Activated naive CD4-positive, alpha-beta T cell treated with anti-CD3 and anti-CD28 coated beads, Interleukin-2, amount 10 ng/mL, durations not matched to agents 7 days and 5 days (primary cell): ENCODE measurements at places on chromosomes 1 and 21.

DNA sequence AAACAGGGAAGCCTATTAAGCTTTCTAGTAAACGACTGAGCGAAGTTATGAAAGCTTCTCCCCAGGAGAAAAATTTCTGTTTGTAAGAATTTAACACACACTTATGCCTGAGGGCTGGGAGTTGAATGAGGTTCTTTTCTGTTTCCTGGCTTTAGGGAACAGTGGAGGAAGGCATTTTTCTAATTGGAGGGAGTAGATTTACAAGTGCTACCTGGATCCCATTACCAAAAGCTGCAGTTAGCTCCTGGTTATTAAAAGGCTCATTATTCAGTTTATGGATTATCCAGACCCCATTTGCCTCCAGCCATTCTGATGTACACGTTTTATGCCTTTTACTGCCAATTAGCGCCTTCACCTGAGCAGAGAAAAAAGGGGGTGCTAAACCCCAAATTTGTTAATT, 7.5 kb downstream of the ST6GALNAC3 start:
- H3K27me3 ChIP-seq, result peaks cover 7% of the 10 kb centered on the region
- no peaks in the 10 kb centered on the region for H3K36me3 ChIP-seq
- no peak overlapping the region for H3K27ac ChIP-seq
- no peak overlapping the region for H3K4me3 ChIP-seq

GRCh38 chr1:116433275-116434257, 60.5 kb downstream of the ATP1A1 start:
- no peaks in the 10 kb centered on the region for H3K4me1 ChIP-seq
- H3K27me3 ChIP-seq, result peaks cover 33% of the 10 kb centered on the region
- H3K4me3 ChIP-seq, result no peak overlapping the region
- DNase-seq, result no peak
- H3K27ac ChIP-seq, result no peak overlapping the region

DNA sequence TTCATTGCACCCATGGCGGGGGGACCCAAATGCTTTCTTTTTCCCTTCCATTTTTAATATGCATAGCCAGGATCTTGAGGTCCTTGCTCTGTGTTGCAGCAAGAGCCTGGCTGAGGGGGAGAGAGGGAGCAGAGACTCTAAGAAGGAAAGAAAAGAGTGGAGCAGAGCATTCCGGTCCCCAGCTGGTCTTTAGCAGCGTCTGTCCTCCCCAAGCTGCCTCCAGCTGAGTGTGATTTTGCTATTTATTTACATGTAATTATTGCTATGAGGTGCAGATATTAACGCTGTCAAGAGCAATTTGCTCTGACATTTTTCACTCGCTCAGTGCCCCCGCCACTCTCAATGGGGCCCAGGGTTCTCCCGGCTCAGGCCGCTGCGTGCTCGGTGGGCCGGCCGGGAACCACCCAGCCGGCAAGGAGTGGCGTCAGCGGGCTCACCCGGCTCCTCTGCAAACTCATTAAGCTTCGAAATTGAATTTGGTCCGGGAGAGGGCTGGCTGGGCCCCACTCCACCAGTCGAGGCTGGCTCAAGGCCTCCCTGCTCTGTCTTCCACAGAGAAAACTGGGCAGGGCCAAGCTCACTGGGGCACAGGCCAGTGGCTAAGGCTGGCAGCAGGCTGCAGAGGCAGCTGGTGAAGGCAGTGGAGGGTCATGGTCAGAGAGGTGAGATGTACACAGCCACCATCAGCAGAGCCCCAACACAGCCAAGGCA, 93.2 kb downstream of the PAX7 start:
- no peak for DNase-seq
- no peak overlapping the region for H3K27ac ChIP-seq
- H3K27me3 ChIP-seq, result peaks cover 92% of the 10 kb centered on the region
- H3K4me1 ChIP-seq, result no peaks in the 10 kb centered on the region

DNA sequence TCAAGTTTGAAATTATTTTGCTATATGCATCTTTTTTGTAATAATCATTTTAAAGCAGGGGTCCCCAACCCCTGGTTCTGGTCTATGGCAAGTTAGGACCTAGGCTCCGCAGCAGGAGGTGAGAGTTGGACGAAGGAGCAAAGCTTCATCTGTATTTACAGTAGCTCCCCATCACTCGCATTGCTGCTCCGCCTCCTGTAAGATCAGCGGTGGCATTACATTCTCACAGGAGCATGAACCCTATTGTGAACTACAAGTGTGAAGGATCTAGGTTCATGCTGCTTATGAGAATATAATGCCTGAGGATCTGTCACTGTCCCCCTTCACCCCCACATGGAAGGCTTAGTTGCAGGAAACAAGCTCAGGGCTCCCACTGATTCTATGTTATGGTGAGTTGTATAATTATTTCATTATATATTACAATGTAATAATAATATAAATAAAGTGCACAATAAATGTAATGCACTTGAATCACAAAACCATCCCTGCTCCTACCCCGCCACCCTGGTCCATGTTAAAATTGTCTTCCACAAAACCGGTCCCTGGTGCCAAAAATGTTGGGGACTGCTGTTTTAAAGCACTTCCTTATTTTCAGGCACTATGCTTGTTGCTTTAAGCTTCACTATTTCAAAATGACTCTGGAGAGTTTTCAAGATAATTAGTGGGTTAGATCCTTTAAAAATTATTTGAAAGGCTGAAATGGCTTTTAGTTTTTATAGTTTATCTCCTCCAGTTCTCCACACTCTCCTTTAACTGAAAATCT, 74.8 kb downstream of the PLA2G4A start:
- no peaks in the 10 kb centered on the region for H3K4me1 ChIP-seq
- no peak overlapping the region for H3K27ac ChIP-seq
- no peaks in the 10 kb centered on the region for H3K36me3 ChIP-seq
- no peaks in the 10 kb centered on the region for H3K27me3 ChIP-seq
- no peak overlapping the region for H3K4me3 ChIP-seq

- H3K36me3 ChIP-seq, result no peaks in the 10 kb centered on the region
- no peaks in the 10 kb centered on the region for H3K27me3 ChIP-seq
- no peak overlapping the region for H3K27ac ChIP-seq
Observed at GRCh38 chr1:176479971-176480370, 17.0 kb downstream of the PAPPA2 start.

DNA sequence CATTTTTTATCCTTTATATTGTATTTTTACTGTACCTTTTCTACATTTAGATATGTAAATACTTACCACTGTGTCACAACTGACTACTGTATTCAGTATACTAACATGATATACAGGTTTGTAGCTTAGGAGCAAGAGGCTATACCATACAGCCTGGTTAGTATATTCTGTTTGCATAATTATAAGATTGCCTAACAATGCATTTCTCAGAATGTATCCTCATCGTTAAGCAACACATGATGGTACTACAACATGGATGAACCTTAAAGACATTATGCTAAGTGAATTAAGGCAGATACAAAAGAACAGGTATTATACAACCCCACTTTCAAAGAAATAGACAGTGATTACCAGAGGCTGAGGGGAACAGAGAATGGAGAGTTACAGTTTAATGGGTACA, 62.7 kb downstream of the RUSC1 start:
- H3K27me3 ChIP-seq, result no peaks in the 10 kb centered on the region
- H3K36me3 ChIP-seq, result peaks cover 49% of the 10 kb centered on the region
- peaks cover 2% of the 10 kb centered on the region for H3K4me1 ChIP-seq
- H3K27ac ChIP-seq, result no peak overlapping the region
- no peak overlapping the region for H3K4me3 ChIP-seq

GRCh38 chr1:44053394-44053793, 22.1 kb upstream of the SLC6A9 start:
- H3K27ac ChIP-seq, result no peak overlapping the region
- H3K4me1 ChIP-seq, result peaks cover under 1% of the 10 kb centered on the region
- no peak overlapping the region for H3K4me3 ChIP-seq
- H3K27me3 ChIP-seq, result peaks cover 7% of the 10 kb centered on the region
- no peaks in the 10 kb centered on the region for H3K36me3 ChIP-seq

DNA sequence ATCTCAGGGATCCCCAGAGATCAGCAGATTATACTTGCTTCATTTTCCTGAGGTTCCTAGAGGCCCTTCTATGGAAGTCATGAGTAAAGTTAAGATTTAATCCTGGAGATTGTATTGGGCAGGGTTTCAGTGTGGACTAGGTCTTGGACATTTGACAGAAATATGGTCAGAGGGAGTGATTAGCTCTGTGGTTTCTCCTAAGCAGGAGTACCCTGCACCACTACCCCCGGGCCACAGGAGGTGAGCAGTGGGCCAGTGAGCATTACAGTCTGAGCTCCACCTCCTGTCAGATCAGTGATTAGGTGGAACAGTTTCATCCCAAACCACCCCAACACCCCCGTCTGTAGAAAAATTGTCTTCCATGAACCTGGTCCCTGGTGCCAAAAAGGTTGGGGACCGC, 43.2 kb downstream of the PHACTR4 start:
- no peak overlapping the region for H3K27ac ChIP-seq
- H3K27me3 ChIP-seq, result no peaks in the 10 kb centered on the region
- no peak overlapping the region for H3K4me3 ChIP-seq
- DNase-seq, result no peak
- peaks cover 7% of the 10 kb centered on the region for H3K4me1 ChIP-seq

DNA sequence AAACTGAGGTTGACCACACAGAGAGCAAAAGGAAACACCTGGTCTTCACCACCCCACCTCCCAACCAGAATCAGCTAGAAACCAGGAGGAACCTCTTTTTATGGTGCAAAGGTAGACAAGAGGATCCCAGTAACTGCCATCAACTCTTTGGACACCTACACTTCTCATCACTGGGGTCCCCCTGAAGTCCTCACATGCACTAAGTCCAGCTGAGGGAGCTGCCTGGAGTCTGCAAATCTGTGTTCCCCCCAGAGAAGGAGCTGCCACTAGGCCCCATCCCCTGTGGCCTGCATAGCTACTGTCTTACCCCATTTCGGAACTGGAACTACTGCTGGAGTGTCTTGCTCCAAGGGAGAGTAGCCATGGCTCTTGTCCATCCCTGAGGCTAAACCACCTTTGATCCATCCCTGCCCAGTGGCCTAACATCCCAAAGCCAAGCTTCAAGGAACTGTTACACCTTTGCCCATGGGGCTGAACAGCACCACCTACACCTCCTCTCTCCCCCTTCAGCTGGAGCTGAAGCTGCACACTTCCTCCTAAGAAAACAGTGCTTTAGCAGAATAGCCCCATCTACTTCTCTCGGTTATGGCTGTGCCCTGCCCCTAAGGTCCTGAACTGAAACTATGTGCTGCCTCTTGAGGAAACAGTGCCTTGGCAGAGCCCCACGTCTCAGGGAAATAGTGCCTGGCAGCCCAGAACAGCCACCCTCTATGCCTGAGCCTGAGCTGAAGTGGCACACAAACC, 85.4 kb upstream of the CD53 start:
- peak overlapping the region; percentile 66 for H3K4me3 ChIP-seq
- H3K4me1 ChIP-seq, result peaks cover 73% of the 10 kb centered on the region
- peak overlapping the region; percentile 97 for H3K27ac ChIP-seq
- H3K36me3 ChIP-seq, result peaks cover 28% of the 10 kb centered on the region
- peak; percentile 77 for DNase-seq

GRCh38 chr1:235841938-235842545, 24.7 kb downstream of the LYST start:
- H3K27me3 ChIP-seq, result no peaks in the 10 kb centered on the region
- H3K36me3 ChIP-seq, result peaks cover 19% of the 10 kb centered on the region
- H3K27ac ChIP-seq, result no peak overlapping the region
- no peak for DNase-seq

- peaks cover 7% of the 10 kb centered on the region for H3K4me1 ChIP-seq
- H3K36me3 ChIP-seq, result no peaks in the 10 kb centered on the region
- DNase-seq, result no peak
- no peak overlapping the region for H3K27ac ChIP-seq
Observed at GRCh38 chr1:114078116-114078515, 75.6 kb downstream of the SYT6 start.

DNA sequence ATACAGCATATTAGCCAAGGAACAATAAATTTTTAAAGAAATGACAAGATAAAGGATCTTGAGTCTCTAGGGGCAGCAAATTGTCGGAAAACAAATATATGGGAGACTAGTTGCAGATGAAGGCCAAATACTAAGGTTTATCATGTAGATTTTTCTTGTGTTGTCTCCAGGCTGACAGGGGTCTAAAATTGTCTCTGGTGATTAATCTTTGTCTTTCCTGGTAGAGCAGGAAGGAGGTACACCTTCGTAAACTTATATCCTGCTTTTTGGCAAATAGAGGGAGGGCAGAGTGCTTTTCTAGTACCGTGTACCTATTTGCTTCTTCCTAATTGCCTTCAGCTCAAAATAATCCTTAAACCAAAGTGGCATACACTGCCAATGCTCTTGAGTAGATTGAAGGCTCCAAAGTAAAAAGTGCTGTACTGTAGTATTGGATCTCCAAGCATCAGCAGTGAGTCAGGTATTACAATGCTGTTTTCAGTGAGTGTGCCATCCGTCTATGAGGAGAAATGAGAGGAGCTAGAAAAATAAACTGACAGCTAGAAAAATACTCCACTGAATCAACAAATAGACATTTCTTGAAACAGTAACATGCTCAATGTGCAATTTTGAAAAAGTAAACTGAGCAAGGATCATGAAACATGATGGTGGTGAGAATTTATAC, 1.8 kb upstream of the LEPR start:
- no peak for DNase-seq
- H3K4me1 ChIP-seq, result peaks cover 19% of the 10 kb centered on the region
- peak overlapping the region; percentile 11 for H3K27ac ChIP-seq
- H3K36me3 ChIP-seq, result no peaks in the 10 kb centered on the region
- peak overlapping the region; percentile 45 for H3K4me3 ChIP-seq

- DNase-seq, result peak; percentile 60
- no peaks in the 10 kb centered on the region for H3K36me3 ChIP-seq
- no peak overlapping the region for H3K27ac ChIP-seq
- H3K4me1 ChIP-seq, result no peaks in the 10 kb centered on the region
Observed at GRCh38 chr1:23657659-23658275, 33.8 kb upstream of the RPL11 start.

DNA sequence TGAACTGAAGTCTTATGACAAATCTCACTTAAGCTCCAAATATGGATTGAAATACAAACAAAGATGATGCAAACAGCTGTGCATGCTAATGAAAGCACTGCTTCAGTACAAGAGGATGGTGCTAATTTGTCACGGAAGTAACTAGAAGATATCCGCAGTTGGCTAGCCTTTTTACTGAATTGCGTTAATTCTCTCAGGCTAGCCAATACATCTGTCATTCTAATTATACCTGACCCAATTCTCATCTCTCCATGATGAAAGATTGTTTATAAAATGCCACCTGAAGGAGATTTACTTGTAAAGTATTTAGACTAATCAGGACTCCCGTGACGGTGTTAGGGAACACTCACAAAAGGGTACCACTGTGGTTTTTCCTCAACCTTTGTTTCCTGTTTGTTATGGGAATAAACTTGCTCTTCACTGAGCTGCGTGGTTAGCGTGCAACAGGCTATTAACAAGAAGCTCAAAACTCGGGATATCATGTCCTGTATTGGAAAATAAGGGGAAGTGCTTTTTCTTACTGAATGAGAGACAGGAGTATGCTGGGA, 162.5 kb downstream of the APP start:
- no peak overlapping the region for H3K4me3 ChIP-seq
- H3K27me3 ChIP-seq, result no peaks in the 10 kb centered on the region
- DNase-seq, result no peak

DNA sequence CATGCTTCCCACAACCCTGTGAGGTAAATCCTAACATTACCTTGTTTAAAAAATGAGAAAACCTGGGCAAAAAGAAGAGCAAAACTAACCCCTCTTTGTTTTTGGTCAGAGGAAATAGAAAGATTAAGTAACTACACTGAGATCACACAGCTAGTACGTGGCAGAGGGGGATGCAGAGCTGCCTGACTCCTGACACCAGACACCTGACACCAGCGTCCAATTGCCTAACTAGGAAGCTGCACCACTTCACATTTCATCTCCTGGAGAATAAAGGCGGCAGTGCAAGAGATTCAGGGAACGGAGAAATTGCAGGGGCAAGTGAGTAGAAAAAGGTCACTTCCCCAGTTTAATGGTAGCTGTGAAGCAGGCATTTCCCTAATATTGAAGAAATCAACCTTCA, 229.3 kb upstream of the PTBP2 start:
- H3K4me1 ChIP-seq, result no peaks in the 10 kb centered on the region
- no peak overlapping the region for H3K27ac ChIP-seq
- DNase-seq, result no peak
- H3K27me3 ChIP-seq, result no peaks in the 10 kb centered on the region
- no peak overlapping the region for H3K4me3 ChIP-seq
